ENCODE measurements at places on chromosomes 16 and 17.

GRCh38 chr16:22674832-22675191, 139.2 kb upstream of the HS3ST2 start:
- no peak for DNase-seq

DNA sequence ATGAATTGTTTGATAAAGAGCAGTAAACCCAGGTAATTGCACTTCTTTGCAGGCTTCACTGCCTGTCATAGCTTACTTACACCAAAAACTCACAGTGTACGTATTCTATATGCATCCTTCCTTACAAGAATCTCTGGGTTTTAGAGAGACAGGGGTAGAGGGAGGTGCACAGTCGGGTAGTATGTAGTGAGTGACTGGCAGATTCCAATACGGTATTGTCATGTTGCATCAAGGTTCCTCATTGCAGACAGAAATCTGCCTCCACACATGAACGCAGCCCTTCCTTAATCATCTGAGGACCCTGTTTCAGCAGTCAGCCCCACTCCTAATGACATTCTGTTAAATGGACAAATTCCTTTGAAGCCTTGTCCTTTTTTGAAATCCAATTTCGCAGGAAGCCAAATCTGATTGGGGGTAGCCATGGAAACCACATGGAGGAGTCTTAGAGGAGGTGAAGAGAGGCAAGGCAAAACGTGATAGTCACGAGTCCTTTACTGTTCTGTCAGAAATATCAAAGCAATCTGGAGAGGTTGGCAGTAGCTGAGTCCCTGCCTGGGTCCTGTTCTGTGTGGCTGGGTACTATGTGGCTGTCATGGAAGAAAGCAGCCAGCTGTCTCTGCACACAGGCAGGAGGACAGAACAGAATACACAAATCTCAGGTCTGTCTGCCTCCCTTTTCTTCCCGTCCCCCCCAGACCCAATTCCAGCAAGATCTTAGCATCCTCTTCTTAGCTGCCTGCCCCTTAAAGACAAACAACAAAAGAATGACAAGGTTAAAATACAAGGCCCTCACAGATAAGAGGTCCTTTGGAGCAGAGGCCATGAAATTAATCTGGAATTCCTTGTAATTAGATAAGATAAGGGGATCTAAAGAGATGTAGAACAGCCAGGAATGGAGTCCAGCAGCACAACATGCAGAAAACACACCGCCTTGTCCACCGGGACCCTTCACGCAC, 3.1 kb upstream of the SKAP1 start:
- DNase-seq = no peak

GRCh38 chr16:81779536-81780320, 637 bp downstream of the PLCG2 start:
- DNase-seq = no peak

GRCh38 chr17:15124264-15124595, 140.9 kb downstream of the PMP22 start:
- DNase-seq = no peak
